Cardiac ventricle fibroblast (primary cell): ENCODE measurements at places on chromosomes 3 and 15. TPM values are rescaled to one million over a fixed set of nuclear protein-coding genes. Genes with fewer than 3 reads are reported as not detected.

The SCN5A gene
- 0.05 and 0.44 TPM in 2 replicates for total RNA-seq

The ABHD14A gene
- 39.6 and 47.2 TPM in 2 replicates for total RNA-seq

The TRH gene
- not detected in 2 replicates for total RNA-seq

The GOLGA6A gene
- not detected in 2 replicates for total RNA-seq

The KY gene
- total RNA-seq, result 0.10 and 0.25 TPM in 2 replicates

The C3orf85 gene
- total RNA-seq, result not detected in 2 replicates

The EHD4 gene
- total RNA-seq, result 5.6 and 5.8 TPM in 2 replicates
